ENCODE measurements at places on chromosomes 7 and 10. TPM values are rescaled to one million over a fixed set of nuclear protein-coding genes. Genes with fewer than 3 reads are reported as not detected.

- DNase-seq = peak; percentile 89
These were observed 11.9 kb downstream of the HNRNPF start for GRCh38 chr10:43396928-43397624.

Gene FAM25G
- not detected for total RNA-seq

GRCh38 chr7:156994417-156994816 is 16.0 kb downstream of the MNX1 start:
- no peak for DNase-seq

DNA sequence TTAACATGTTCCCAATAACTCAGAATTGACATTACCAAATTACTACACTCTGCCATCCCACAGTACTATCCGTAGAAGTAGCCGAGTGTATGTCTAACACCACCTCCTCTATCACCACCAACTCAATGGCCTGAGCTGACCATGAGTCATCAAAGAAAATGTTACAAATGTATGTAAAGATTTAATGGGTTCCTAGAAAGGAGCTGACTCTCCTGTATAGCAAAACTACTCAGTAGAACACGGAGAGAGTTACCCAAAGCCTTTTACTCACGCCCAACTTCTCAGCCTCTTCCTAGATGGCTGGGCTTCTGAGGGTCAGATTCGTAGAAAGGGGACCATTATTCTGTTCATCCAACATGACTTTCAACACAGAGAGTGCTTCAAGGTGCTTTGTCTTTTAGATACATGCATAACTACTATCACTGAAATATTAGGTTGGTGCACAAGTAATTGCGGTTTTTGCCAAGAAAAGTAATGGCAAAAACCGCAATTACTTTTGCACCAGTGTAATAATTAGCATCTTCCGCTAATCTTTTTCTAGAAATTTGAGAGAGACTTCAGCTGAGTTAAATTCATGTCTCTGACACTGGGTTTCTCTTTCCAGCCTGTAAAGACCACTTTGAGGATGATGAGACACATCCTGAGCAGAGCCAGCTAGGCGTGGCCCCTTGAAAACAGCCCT is 24.0 kb upstream of the NANOS1 start:
- DNase-seq = no peak

DNA sequence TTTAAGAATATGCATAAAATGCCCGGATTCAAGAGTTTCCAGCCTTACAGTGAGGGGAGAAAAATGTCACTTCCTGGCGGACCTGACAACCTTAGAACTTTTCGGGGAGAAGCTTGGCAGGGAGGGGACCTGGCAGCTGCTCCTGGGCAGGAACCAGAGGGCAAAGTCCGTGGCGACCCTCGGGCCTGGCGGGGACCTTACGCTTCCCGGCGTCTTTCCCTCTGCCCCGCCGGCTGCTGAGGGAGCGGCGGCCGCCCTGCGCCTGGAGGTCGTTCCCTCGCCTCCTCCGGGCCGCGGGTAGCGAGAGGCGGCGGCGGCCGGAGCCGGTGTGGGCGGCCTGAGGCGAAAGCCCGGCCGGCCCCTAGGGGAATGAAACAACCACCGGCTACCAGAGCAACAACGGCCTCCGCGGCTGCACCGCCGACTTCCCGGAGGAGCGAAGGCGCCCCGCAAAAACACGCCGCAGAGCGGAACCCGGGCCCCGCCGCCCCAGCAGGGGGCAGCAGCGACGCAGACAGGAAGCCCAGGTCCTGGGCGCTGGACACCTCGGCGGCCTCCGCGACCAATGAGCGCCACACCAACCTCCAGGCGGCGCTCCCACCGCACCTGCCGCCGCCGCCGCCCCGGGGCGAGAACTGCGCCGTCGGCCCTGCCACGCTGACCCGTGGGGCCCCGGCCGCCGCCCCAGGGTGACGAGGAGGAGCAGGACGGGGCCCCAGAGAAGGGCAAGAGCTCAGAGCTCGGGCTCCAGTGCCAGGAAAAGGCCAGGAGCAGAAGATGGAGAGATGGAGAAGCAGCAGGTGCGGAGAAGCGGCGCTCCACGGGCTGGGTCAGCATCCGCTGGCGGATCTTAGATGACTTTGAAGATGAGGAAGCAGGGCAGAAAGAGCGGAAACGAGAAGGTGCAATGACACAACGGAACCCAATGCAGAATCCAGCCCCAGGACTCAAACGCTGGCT is 10.5 kb upstream of the ACSM6 start:
- DNase-seq = peak; percentile 72

DNA sequence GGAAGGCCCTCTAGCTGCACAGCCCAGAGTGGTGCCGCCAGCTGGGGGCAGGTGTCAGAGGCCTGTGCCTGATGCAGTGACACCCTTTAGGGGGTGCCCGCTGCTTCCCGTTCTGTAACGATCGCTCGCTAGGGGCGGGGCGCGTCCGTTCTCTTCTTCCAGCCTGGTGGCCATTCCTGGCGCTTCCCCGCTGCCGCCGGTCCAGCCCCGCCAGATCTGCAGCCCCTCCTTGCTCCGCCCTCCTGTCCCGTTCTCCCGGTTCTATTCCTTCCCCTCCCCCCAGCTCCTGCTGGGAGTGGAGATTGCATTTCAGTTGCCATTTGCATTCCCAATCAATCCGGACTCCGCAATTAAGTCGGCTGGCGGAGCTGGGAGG is 39.2 kb downstream of the AGAP3 start:
- DNase-seq = no peak

GRCh38 chr10:128187788-128188185 is 61.6 kb upstream of the MKI67 start:
- no peak for DNase-seq

Gene FAM131B
- total RNA-seq = 2.3 TPM

GRCh38 chr7:35255443-35256255 is 1.7 kb upstream of the TBX20 start:
- DNase-seq = no peak

Gene CH25H
- total RNA-seq = 2.0 TPM

DNA sequence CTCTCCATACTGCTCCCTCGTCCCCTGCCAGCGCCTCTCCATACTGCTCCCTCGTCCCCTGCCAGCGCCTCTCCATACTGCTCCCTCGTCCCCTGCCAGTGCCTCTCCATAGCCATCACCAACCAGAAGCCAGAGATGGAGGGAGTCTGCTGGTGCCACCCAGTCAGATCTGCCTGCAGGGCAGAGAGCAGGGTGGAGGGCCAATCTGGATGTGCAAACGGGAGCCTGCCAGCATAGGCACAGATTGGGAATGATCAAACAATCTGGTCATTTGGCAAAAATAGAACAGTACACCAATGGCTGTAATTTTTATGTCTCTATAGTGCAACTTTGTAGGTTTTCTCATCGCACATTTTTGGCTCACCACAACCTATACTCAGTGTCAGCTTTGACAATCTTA is 76.9 kb upstream of the LRRC4 start:
- no peak for DNase-seq

Gene KCP
- 0.88 TPM for total RNA-seq

Gene PPP1R17
- total RNA-seq = not detected

Gene ZNHIT1
- total RNA-seq = 91.4 TPM

GRCh38 chr7:127674361-127674760 is 22.4 kb downstream of the SND1 start:
- no peak for DNase-seq

Gene LAMB1
- 115 TPM for total RNA-seq

- no peak for DNase-seq
These were observed 128.6 kb downstream of the CCNY start for GRCh38 chr10:35464825-35465456.

DNA sequence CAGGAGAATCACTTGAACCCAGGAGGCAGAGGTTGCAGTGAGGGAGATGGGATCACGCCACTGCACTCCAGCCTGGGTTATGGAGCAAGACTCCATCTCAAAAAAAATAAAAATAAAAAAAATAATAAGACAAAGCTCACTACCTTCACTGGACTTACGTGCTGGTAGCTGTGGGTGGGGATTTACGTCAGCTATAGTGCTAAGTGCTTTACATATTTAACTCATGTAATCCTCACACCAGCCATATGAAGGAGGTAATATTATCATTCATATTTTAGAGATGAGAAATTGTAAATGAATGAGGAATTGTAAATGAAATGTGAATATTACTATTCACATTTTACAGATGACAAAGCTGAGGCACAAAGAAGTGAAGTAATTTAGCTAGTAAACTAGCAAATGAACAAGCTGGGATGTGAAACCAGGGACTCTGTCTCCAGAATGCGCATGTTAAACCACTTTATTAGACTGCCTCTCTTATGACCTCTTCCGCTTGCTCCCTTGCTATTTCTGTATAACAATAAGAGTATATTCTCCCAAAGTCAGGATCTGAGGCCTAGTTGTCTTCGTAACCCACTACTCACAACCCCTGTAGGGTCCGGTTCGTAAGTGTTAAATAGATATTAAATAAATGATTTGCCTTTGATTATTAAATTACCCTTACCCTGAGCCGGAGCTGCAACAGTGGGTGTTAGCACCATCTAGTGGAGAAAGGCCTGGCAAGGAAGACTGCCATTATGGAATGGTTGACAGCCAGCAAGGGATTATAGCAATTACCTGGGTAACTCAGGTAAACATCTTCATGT is 70.2 kb downstream of the HTR7 start:
- DNase-seq = no peak

Gene CUL1
- total RNA-seq = 65.4 TPM

Gene HDAC9
- total RNA-seq = 7.2 TPM

DNA sequence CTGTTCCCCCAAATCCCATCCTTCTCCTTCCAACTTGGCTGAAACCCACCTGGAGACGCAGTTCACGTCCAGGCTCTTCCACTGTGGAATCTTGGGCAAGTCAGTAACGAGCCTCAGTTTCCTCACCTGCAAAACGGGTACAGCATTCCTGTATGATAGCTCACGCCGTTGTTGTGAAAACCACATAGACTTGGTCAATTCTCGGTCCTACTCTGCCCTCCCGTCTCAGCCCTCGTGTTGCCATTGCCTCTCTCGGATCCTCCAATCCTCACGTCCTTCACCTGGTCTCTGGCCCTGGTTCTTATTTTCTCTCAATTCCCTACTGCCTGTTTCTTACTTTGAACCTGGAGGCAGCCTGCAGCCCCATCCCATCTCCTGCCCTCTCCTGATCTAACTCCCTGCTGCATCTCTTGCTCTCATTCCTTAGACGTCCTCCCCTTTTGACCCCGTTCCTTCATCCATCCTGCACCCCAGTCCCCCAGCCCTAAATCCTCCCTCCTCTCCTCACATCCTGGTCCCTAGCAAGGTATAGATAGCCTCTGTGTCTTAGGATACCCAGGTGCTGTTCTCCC is 2.0 kb upstream of the MUC12 start:
- DNase-seq = no peak

Gene GIMAP8
- 7.2 TPM for total RNA-seq

DNA sequence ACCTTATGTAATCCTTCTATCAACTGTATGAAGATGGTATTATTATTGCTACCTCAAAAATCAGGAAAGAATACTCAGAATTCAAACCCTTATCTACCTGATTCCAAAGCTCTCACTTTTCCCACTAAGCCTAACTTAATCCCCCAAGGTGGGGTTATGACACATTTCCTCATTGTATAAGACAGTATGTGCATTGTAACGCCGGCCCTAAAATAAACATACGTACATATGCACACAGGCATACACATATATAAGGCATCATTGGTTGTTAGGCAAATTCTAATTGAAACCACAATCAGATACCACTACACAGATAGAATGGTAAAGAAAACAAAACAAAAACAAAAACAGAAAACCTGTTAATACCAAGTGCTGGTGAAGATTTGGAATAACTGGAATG is 556.5 kb downstream of the INHBA start:
- DNase-seq = no peak

- no peak for DNase-seq
These were observed 170.0 kb downstream of the PTPN20 start for GRCh38 chr10:47081264-47081663.

Gene CROT
- 34.4 TPM for total RNA-seq

Gene CRPPA
- 1.9 TPM for total RNA-seq

- no peak for DNase-seq
These were observed 16.6 kb upstream of the LANCL2 start for GRCh38 chr7:55348502-55348901.

Gene EIF4H
- 256 TPM for total RNA-seq

- no peak for DNase-seq
These were observed 114.2 kb upstream of the DGKB start for GRCh38 chr7:15016766-15017165.

DNA sequence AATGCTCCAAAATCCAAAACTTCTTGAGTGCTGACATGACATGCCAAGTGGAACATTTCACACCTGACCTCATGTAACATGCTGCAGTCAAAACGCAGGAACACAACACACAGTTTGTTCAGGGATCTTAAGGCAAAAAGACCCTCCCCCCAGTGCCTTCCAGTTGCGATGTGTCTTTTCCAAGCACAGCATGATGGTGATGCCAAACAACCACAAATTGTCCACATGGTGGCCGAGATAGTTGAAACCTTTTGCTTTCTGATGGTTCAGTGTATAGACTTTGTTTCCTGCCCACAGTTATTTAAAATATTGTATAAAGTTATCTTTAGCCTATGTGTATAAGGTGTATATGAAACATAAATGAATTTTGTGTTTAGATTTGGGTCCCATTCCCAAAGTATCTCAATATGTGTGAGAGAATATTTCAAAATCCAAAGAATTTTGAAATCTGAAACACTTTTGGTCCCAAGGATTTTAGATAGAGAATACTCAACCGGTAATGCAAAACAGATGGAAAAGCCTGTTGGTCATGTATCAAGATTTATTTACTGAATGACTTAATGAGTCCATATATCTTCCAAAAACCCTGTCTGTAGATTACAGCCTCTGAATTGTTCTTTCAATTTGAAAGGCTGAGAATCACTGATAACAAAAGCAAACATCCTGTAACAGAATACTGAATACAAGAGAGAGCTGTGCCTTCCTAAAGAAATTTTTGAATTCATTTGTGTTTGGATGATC is 93.4 kb upstream of the OIT3 start:
- DNase-seq = no peak

- DNase-seq = no peak
These were observed 9.3 kb downstream of the ADD3 start for GRCh38 chr10:110017052-110017451.

DNA sequence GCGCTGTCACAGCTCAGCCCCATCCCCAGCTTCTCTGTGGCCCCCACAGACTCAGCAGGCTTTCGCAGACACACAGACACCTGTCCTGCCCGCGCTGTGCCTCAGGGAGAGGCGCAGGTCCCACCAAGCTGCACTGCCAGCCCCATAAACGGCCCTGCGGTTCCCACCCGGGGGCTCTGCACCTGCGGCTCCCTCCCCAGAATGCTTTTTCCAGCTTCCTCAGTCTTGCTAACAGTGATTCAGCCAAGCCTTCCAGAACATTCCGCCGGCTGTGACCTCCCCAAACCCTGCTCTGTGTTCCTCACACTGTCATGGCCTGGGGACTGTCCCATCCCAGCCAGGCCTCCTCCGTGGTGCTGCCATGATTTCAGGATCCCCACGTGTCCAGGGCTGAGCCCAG is 27.8 kb upstream of the TNRC18 start:
- no peak for DNase-seq

GRCh38 chr7:137741443-137741842 is 105.3 kb downstream of the DGKI start:
- no peak for DNase-seq

Gene SLC26A3
- total RNA-seq = not detected

DNA sequence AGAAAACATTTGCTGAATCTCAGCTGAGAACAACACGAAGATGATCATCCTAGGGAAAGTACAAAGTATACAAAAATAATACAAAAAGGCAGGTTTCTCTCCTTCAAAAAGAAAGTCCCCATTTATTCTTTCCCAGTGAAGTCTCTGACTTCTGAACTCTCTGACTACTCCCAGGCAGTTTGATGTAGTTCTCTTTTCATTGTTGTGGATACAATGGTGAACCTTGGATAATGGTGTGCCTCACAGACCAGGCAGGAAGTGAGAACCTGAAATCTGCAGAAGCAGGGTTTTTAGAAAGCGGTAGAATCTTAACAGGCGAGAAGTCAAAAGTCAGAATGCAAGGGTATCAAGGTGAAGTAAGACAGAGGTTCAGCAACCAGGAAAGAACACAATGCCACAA is 150.8 kb upstream of the NRP1 start:
- DNase-seq = no peak

Gene RBM20
- 1.6 TPM for total RNA-seq

Data from breast epithelium (tissue), 4 donors.